ENCODE measurements at places on chromosomes 7 and 10.

DNA sequence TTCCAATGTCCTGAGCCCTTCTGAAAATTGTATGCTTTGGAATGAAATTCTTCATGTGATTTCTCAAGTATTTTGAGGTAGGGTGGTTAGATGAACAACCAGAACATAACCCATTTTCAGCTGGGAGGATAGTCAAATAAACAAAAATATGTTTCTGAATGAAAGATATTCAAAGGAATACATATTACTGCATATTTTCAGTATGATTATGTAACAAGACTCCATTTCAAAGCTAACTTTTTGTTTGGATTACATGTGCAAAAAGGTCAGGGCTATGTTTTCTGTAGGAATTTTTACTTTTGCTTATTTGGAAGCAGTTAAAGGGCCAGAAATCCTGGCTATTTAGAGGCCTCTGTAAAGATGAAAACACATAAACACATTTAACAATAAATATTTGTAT, 27.7 kb downstream of the CDK6 start:
- no peak for DNase-seq

GRCh38 chr7:132771301-132771730, 195.0 kb upstream of the PLXNA4 start:
- no peak for DNase-seq

DNA sequence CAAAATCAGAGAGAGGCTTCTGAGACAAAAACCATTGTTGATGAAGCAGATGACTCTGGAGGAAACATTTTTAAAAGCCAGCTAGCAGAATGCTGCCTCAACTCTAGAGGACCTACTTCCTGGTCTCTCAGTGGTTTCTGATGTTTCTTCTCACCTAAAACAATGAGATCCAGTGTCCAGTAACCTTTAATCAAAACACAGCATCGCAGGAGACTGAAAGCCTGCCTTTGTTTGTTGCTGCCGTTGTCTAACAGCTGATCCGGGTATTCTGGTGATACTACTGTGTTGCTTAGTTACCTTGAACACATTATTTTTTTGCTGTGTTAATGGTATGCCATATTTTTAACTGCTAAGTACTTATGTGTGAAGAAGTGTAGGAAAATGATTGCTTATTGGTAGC, 70.9 kb downstream of the WIPF3 start:
- no peak for DNase-seq

DNA sequence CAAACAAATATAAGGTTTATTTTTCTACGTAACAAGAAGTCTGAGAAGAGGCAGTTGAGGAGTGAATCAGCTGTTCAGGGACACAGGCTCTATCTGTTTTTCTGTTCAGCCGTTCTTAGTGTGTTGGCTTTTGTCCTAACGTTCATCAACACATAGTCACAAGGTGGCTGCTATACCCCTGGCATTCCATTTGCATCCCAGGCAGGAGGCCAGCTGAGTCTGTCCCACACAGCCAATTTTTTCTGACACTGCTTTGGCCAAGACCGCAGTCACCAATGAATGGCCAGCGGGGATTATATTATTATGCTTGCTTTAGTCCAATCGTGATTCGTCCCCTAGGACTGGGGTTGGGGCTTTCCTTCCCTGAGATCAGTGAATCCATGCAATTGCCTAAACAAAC, 143.4 kb upstream of the CHST15 start:
- DNase-seq, result no peak

GRCh38 chr10:128896116-128896795, 570.8 kb upstream of the MGMT start:
- DNase-seq, result no peak

- no peak for DNase-seq
Observed at GRCh38 chr10:21976280-21976679, 27.2 kb downstream of the DNAJC1 start.

DNA sequence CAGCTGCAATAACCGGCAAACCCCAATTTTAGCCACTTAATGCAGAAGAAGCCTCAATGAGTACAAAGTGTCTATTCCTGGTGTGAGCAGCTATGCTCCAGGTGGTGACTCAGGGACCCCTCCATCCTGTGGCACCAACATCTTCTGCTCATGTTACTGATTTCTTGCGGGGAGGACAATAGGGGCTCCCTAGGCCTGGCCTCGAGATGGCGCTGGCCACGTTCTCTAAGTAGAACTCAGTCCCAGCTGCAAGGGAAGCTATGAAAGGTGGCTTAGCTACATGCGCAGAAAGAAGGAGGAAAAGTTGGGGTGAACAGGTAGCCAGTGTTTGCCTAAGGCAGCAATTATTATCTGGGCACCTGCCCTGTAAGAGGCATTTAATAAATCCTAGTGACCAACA, 6.6 kb downstream of the GJD4 start:
- DNase-seq, result no peak

- no peak for DNase-seq
Observed at GRCh38 chr10:64257704-64258103, 736.5 kb downstream of the REEP3 start.

- DNase-seq, result no peak
Observed at GRCh38 chr7:101402081-101402779, 39.6 kb downstream of the COL26A1 start.

DNA sequence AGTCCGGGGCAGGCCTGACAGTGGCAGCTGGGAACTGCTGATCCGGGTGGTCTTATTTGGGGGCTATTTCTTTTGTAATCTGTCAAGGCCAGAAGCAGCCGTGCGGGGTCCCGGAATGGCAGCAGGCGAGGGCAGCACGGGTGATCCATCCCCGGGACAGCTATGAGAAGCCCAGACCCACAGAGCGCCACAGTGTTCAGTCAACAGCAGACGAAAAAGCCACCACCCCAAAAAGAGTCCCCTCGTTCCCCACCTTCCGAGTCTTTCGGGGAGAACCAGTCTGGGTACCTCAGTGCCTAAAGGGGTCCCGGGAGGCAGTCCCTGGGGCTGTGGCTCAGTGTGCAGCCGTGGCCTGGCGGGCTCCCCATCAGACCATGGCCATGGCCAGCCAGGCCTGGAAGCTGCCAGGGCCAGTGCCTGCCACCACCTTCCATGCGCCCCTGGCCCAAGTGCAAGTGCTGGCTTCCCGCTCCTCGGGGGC, 125.1 kb upstream of the KCTD7 start:
- DNase-seq, result no peak

DNA sequence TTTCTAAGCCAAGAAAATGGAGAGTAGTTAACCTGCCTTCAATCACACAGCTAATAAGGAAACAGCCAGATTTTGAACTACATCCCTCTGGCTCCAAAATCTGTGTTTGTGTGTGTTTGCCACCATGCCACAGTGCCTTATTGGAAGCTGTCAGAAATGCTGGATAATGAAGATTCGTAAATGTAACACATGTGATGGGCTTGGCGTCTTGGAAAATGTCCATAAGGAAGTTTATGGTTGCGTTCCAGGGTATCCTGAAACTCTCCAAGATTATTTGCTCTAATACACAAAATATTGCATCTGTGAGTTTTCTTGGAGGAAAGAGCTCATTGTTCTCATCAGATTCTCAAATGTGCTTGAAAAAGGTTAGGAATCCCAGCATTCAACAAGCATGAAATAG, 22.7 kb downstream of the MYOF start:
- DNase-seq, result no peak

- DNase-seq, result no peak
Observed at GRCh38 chr7:45626441-45627430, 52.6 kb downstream of the ADCY1 start.
